Natural killer cell treated with Interleukin-12 subunit alpha and Interleukin-12 subunit beta and Interleukin-15 and Interleukin-18, amount 100 ng/mL, for 72 hours (primary cell): ENCODE measurements at places on chromosomes 12 and 14.

DNA sequence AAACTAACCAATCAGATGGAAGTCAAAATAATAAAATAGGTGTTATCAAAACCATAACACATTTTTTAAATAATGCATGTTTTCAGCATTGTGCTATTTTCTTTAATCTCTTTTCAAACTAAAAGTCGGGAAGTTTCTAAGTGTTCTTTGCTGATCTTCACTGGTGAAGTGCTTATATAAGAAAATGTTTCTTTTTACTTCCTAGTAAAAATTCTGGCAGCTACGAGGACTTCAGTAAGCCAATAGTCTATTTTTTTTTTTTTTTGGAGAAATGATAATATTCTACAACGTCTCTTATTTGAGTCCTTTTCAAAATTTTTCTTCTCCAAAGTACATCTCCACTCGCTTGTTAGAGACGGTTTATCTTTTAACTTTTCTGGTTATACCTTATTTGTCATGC lies 448.0 kb downstream of the SLC6A15 start:
- no peak for DNase-seq

- no peak for DNase-seq
Observed at GRCh38 chr12:123853396-123854070, 91.4 kb downstream of the DNAH10 start.

GRCh38 chr12:103933237-103933636 lies 3.0 kb downstream of the HSP90B1 start:
- no peak for DNase-seq

GRCh38 chr12:32229971-32230612 lies 123.4 kb downstream of the BICD1 start:
- DNase-seq, result no peak

DNA sequence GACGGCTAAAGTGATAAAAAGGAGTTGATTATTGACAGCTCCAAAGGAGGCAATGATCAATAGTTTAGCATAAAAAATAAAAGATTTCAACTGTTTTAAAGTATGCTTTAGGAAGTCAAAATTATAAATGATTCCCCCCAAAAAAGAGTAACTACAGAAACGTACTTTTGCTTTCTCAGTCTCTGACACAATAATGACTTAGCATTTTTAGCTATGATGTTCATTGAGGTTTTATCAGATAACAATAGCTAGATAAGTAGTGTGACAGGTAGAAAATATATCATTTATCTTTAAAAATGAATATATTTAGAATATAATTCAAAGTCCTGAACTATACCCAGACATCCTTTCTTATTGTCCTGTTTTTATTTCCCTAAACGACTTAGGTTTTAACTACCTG lies 352.9 kb downstream of the SOX5 start:
- DNase-seq, result no peak

DNA sequence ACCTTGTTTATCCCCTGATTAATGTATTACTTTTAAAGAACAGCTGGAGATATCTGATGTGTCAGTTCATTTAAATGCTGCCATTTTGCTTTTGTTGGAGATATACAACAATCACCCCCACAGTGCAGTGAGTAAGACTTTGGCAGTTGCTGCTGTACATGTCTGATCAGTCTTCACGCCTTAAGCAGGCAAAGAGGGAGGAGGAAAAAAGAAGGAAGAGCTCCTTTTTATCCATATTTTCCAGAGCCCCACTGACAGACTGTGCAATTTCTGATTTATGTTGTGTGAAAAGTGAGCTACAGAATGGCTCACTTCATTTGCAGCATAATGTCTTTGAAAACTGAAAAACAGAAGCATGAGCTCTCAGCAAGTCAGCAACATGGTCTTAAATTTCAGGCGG lies 319.7 kb upstream of the LRIG3 start:
- DNase-seq, result no peak

DNA sequence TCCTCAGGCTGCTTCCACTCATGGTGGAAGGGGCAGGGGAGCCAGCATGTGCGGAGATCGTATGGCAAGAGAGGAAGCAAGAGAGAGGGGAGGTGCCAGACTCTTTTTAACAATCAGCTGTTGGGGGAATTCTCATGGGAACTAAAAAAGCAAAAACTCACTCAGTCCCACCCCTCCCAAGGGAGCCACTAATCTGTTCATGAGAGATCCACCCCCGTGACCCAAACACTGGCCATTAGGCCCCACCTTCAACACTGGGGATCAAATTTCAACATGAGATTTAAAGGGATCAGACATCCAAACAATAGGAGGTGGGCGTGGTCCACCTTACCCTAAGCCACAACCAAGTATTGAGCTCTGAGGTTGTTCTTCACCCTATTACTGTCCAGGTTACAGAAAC lies 375.1 kb downstream of the GRIN2B start:
- DNase-seq, result no peak

DNA sequence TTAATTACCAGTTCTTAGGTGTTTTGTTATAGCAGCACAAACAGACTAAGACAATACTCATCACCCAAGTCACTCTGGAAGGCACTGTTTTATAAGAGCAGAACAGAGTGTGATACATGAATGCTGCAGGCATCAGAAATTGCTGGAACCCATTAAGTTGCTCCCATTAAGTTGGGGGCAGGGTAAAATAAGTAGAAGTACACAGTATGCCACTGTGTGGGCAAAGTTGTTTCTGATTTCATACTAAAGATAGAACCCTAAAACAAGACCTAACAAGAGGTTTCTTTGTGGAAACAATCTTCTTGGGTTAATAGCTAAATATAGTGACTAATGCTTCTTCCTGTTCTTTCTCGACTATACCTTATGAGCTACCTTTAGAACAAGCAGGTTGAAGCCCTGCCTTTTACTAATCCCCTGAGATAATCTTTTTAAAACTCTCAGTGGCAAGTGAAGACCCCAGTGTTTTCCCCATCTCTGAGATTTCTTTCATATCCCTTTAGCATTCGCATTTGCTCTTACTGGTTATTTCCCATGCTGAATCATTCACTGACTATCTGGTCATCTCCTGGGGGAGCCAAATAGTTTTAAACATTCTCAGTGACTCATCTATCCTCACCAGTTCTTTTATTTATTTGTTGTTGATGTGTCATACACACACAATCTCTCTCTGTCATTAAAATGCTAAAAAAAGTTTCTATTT lies 52.3 kb downstream of the SOCS2 start:
- no peak for DNase-seq

- no peak for DNase-seq
Observed at GRCh38 chr12:10179776-10180181, 947 bp downstream of the TMEM52B start.

- DNase-seq, result peak; percentile 94
Observed at GRCh38 chr14:92531106-92531873, 17.7 kb downstream of the RIN3 start.

DNA sequence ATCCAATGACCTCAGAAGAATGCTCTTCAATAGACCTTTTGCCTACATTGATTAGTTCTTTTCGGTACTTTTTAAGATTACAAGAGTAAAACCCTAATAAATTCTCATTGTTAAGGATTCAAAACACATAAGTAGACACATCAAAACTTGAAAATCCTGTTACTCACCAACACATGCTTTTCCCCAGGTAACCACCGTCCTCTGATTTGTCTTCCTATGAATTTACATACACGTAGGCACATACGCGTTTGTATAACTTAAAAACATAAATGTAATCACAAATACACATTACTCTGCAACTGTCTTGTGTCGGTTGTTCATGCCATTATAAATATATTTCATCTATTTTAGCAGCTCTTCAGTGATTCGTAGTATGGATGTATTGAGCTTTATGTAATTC lies 910 bp upstream of the WASHC4 start:
- no peak for DNase-seq

- DNase-seq, result no peak
Observed at GRCh38 chr14:86847140-86847539, 1145.8 kb downstream of the GALC start.
